ENCODE measurements at places on chromosomes 6 and 20.

- DNase-seq = no peak
Observed at GRCh38 chr20:10971096-10971495, 297.3 kb upstream of the JAG1 start.

DNA sequence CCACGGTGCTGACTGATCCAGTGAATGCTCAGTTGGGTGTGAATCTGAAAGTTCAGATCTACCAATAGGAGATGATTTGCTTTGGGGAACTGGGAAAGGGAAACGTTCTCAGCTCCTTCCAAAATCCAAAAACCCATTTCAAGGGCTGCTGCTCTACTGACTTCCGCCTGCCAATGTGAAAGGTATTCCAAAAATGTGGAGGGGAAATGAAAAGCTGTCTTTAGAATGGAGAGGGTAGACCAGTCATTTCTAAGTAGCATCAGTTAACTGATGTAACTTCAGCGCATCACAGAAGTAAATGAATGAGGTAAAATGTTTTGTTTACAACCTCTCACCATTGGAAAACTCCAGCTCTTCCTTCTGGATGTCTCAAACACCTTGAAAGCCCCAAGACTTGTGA lies 19.6 kb upstream of the EYA2 start:
- DNase-seq = no peak

DNA sequence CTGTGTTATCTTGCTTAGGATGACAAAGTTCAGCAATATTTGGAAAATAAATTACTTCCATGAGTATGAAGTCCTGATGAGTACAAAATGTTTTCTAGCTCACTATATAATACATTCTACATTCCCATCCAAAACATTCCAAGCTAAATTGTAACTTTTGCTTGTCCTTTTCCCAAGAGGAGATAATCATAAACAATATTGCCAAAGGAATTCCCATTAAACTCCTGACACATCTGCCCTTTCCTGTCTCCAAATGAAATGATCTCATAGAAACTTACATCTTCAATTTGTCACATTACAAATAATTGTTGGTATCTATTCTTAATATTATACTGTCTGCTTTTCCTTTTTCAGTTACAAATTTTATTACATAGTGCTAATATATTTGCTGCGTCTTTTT lies 20.4 kb upstream of the SENP6 start:
- no peak for DNase-seq

DNA sequence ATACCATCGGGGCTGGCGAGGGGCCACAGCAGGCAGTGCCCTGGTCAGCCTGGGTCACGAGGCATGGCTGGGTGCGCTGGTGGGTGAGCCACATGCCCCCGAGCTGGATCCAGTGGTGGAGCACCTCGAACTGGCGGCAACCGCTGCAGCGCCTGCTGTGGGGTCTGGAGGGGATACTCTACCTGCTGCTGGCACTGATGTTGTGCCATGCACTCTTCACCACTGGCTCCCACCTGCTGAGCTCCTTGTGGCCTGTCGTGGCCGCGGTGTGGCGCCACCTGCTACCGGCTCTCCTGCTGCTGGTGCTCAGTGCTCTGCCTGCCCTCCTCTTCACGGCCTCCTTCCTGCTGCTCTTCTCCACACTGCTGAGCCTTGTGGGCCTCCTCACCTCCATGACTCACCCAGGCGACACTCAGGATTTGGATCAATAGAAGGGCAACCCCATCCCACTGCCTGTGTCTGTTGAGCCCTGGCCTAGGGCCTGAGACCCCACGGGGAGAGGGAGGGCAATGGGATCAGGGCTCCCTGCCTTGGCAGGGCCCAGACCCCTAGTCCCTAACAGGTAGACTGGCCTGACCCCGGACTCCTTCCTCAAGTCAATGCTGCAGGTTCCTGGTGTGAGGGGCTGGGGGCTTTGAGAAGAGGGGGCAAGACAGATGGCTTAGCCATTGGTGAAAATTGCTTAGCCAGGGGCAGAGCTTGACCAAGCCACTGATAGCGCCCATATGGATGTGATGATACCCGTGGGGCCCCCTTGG lies 598 bp downstream of the TMEM239 start:
- no peak for DNase-seq

DNA sequence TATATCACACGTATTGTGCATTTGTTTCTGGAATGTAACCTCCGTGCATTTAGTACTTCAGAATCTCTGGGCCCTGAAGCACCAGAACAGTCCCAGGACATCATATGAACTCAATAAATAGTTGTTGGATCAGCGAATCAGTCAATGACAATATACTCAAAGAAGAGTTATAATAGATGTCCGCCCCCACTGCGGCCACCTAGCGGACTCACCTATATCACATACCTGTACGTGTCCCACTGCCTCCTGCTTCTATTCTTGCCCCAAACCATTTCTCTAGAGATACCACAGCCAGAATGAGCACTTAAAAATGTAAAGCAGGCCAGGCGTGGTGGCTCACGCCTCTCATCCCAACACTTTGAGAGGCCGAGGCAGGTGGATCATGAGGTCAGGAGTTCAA lies 73.9 kb downstream of the DCDC2 start:
- no peak for DNase-seq

- no peak for DNase-seq
Observed at GRCh38 chr6:106070636-106071035, 15.5 kb upstream of the PRDM1 start.

DNA sequence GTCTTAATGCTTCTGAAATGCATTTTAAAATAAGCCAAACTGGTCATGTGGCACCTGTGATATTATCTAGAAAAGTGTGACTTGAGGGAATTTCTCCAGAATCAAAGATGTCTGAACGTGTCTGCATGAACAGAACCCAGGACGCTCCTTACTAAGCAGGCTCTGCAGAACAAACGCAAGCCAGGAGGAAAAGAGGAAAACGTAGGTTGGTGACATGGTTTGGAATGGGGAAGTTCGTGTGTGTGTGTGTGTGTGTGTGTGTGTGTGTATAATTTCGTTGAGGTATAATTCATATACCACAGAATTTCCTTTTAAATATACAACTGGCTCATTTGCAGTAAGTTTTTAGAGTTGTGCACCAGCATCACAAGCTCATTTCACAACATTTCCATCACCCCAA lies 200.5 kb upstream of the FOXQ1 start:
- no peak for DNase-seq

DNA sequence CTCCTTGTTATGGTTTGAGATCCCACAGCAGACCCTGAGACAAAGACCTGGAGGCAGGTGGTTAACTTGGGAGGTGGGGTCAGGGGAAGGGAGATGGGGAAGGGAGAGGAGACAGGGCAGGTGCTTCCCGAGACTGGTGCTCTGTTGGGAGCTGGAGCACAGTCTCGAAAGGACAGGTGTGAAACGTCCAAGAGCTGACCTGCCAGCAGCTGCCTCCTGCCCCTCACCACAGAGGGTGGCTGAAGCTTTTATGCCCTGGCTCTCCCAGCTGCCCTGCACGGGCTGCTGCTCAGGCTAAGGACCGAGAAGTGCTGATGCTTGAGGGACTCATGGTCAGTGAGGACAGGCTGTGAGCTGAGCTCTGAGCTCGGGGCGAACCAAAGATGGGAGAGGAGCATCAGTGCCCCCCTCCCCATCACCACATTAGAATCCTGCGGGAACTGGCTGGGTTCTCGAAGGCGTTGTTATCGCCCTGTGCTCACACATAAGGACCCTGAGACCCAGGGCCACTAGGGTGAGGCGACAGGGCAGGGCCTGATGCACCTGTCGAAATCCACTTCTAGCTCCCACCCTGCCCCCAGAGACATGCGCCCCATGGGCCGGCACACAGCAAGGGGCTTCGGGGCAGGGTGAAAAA lies 25.3 kb upstream of the CD93 start:
- DNase-seq = no peak

- DNase-seq = no peak
Observed at GRCh38 chr6:133584823-133585222, 304.1 kb upstream of the TCF21 start.

GRCh38 chr6:90109141-90109540 lies 187.5 kb downstream of the BACH2 start:
- no peak for DNase-seq
